Stimulated activated CD4-positive, alpha-beta T cell treated with anti-CD3 and anti-CD28 coated beads, Interleukin-4, amount 100 ng/mL, for 24 hours (primary cell): ENCODE measurements at places on chromosomes 13 and 19.

- no peak for DNase-seq
Observed at GRCh38 chr19:2394442-2395292, 32.7 kb downstream of the TIMM13 start.

GRCh38 chr13:71621174-71622124 lies 245.6 kb downstream of the DACH1 start:
- DNase-seq, result no peak

GRCh38 chr19:49793561-49793840 lies 19.6 kb downstream of the FUZ start:
- DNase-seq, result peak; percentile 22

DNA sequence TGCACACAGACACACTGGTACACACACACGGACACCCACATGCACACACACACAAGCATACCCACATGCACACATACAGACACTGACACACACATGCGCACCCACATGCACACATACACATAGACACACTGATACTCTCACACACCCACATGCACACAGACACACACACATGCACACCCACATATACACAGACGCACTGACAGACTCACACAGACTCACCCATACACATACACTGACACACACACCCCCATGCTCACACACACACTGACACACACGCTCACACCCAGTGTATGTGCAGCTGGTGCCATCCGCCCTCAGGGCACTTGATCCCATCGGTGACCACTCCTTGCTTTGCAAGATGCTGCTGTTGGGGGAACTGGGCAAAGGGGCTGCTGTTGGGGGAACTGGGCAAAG lies 9.7 kb upstream of the RASA3 start:
- DNase-seq, result no peak

DNA sequence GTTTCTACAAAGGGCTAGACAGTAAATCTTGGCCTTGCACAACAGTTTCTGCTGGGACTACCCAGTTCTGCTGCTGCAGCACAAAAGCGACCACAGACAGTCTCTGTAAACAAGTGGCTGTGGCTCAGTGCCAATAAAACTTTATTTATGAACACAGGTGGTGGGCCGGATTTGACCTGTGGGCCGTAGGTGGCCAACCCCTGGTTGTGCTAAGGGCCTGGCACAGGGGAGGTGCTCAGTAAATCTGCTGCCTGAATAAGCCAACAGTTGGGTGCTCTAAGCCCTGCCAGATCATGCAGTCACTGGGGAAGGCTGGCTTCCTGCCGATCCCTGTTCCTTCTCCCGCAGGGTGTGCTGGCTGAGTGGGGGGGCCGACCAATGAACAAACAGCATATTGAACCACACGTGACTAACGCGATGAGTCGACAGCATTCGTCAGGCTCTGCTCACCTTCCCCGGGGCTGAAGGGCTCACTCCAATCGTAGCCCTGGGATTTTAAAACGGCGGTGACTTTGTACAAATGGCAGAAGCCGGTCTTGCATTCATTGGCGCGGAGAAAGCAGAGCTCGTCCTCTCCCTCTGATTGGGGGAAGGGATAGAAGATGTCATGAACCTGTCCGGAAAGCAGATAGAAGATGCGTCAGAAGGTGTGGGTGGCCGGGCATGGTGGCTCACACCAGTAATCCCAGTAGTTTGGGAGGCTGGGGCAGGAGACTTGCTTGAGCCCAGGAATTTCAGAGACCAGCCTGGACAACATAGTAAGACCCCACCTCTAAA lies 24.3 kb upstream of the MYDGF start:
- no peak for DNase-seq

GRCh38 chr13:110872768-110873638 lies 41.9 kb downstream of the ANKRD10 start:
- DNase-seq, result no peak

GRCh38 chr13:100636004-100636403 lies 38.6 kb downstream of the TMTC4 start:
- no peak for DNase-seq
